ENCODE measurements at places on chromosomes 1 and 21.

- DNase-seq = peak; percentile 88
Measured at GRCh38 chr1:18820791-18821641, 38.4 kb downstream of the TAS1R2 start.

DNA sequence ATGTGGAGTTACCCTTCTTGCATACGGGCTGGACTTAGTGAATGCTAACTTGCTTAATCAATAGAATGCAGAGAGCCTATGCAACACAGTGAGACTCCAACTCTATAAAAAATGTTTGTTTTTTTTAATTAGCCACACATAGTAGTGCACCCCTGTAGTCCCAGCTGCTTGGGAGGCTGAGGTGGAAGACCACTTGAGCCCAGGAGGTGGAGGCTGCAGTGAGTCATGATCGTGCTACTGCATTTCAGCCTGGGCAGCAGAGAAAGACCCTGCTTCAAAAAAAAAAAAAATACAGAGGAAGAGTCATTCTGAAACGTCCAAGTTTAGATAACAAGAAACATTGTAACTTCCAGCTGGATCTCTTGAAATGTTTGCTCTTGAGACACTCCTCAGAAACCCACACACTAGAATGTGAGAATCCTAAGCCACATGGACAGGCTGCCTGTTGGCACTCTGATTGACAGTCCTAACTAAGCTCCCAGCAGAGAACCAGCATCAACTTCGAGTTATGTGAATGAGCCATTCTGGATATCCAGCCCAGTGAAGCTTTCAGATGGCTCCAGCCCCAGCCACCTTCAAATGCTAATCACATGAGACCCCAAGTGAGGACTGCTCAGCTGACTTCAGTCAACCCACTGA is 20.0 kb upstream of the CAP1 start:
- DNase-seq = no peak

- DNase-seq = no peak
Measured at GRCh38 chr1:24878045-24878444, 52.0 kb downstream of the RUNX3 start.

DNA sequence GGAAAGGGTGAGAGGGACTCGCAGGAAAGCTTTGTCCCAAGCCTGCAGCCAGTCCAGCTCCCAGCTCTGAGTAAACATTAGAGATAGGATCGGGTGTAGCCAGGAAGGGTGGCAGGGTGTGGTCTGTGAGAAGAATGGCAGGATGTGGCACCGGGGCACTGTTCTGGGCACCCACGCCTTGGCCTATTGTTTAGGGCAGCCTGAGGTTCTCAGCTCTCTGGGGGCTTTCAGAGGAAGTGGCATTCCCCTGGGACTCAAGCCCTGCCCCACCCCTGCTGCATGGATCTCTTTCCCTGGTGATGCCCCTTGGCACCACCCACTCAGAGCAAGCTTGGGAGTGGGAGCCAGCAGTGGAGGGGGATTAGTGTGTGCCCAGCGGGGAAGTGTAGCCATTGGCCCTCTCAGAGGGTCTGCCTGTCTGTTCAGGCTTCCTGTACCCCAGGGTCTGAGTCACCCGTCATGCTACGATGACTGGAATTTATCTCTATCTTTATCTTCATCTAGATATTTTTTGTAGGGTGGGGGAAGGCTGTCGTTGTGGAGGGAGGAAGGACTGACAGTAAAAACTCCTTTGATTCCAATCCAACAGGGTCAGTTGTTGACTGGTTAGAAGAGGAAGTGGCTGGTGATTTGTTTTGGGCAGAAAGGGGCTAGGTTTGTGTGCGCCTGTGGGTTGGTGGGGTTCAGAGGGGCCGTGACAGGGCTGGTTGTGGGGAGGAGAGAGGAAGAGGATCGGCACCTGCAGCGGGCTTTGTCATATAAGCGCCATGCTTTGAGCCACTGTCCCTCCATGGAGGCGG is 31.6 kb downstream of the SOX13 start:
- no peak for DNase-seq

GRCh38 chr1:98323388-98323787 is 338.1 kb upstream of the SNX7 start:
- no peak for DNase-seq

All from retina (tissue), 1 donor.